Effector CD8-positive, alpha-beta T cell (primary cell): ENCODE measurements at places on chromosomes 6 and 20.

GRCh38 chr6:46011188-46012085 is 4.2 kb downstream of the CLIC5 start:
- no peak for DNase-seq

GRCh38 chr20:63648895-63649589 is 4.2 kb downstream of the STMN3 start:
- no peak for DNase-seq

- DNase-seq: no peak
Observed at GRCh38 chr20:1150968-1151367, 32.6 kb downstream of the PSMF1 start.

DNA sequence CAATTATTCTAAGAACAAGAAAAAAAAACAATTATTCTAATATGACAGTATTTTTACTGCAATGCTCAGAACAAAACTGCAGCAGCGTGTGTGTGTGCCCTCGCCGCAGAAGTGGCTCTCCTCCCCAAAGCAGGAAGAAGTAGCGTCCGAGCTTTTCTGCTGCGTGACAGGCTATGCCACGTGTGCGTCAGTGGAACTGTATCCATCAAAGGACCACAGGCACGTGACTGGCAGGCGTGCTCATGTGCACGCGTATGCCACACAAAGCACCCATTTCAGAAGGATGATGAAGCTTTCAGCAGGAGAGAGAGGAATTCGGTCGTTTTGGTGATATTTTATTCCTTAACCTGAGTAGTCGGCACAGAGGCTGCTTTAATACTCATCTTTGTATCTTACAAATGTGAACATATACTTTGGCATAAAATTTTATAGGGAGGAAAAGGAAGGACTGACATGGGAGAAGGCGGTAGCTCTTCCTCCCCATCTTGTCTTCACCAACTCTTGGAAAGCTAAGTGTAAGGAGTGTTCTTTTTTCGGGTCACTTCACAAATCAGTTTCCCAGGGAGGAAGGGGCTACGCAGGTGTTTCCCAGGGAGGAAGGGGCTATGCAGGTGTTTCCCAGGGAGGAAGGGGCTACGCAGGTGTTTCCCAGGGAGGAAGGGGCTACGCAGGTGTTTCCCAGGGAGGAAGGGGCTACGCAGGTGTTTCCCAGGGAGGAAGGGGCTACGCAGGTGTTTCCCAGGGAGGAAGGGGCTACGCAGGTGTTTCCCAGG is 3.4 kb downstream of the TCFL5 start:
- no peak for DNase-seq

- DNase-seq: no peak
Observed at GRCh38 chr6:63615590-63615989, 20.0 kb upstream of the PHF3 start.

DNA sequence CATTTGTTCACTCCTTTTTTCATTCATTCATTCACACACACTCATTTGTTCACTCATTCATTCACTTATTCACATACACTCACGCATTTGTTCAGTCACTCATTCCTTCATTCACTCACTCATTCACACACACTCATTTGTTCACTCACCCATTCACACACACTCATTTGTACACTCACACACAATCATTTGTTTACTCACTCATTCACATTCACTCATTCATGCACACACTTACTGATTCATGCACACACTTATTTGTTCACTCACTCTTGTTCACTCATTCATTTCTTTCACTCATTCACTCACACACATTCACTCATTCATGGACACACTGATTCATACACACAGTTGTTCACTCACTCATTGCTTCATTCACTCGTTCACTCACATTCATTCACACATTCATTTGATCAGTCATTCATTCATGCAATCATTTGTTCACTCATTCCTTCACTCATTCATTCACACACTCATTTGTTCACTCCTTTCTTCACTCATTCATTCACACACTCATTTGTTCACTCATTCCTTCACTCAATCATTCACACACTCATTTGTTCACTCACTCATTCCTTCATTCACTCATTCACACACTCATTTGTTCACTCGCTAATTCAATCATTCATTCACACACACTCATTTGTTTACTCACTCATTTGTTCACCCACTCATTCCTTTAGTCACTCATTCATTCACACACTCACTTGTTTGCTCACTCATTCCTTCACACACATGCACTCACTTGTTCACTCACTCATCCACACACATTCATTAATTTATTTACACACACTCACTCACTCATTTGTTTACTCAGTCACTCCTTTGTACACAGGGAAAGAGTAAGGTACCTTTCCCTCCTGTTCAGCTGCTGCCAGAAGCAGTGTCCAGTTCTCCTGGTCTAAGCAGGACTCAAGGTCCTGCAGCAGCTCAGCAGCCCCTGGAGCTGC is 50.7 kb upstream of the BHLHE23 start:
- no peak for DNase-seq

GRCh38 chr6:152605342-152605741 is 31.8 kb downstream of the SYNE1 start:
- DNase-seq: no peak

- no peak for DNase-seq
Observed at GRCh38 chr6:17385660-17386059, 7.7 kb upstream of the CAP2 start.

- no peak for DNase-seq
Observed at GRCh38 chr6:98830146-98830545, 4.2 kb upstream of the POU3F2 start.

DNA sequence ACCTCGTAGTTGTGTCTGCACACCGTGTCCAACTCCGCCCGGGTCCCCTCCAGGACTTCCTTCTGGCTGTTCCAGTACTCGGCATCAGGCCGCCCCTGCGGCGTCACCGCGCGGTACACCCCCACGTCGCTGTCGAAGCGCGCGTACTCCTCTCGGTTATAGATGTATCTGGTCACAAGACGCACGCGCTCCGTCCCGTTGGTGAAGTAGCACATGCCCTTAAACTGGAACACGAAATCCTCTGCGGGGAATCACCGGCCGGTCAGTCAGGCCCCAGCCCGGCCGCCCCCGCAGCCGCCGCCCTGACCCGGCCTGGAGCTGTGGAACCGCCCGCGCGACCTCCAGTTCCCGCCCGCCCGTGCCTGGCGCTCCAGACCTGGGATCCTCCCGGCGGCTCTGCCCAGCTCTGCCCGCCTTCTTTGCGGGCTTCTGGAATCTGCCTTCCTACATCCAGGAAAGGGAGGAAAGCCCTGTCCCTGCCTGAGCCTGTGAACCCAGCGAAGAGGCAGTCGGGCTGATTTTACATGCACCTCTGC is 1.6 kb downstream of the HLA-DQB1 start:
- peak; percentile 12 for DNase-seq

GRCh38 chr6:12709556-12710232 is 6.9 kb upstream of the PHACTR1 start:
- no peak for DNase-seq

- no peak for DNase-seq
Observed at GRCh38 chr20:20395087-20395486, 27.2 kb downstream of the INSM1 start.

- DNase-seq: no peak
Observed at GRCh38 chr6:138089325-138089724, 17.9 kb downstream of the PERP start.

DNA sequence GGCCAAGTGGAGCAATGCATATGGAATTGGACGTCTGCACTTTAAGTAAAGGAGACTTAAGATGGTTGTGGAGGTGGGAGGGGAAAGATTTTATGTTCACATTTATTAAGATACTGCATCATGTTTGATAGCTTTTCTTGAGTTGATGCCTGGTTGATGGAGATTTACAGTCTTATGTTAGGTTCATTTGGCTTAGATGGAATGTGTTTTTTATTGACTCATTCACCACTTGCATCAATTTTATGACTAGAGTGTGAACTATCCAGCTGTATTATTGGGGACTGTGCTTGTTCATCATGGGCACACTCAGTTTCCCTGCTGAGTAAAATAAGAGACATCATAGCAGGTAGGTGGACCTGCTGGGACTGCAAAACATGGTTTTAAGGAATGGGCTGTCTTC is 91.2 kb upstream of the SCP2D1 start:
- no peak for DNase-seq

DNA sequence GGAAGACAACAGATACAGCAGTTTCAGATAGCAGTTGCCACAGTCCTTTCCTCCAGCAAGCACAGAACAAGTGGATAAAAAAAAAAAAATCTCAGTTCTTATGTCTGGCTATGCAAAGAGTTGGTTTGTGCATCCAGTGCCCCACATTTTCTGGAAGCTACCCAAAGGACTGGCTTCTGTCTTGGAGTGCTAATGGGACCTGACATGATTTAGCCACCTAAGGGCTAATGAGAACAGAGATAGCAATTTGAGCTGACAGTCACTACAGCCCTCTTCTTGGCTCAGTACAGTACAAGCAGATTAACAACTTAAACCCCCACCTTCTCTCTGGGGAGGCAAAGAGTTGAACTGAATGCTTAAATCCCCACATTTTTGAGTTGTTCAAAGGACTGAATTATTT is 976.8 kb downstream of the TBC1D32 start:
- no peak for DNase-seq

- no peak for DNase-seq
Observed at GRCh38 chr20:54665812-54666211, 190.4 kb downstream of the DOK5 start.

DNA sequence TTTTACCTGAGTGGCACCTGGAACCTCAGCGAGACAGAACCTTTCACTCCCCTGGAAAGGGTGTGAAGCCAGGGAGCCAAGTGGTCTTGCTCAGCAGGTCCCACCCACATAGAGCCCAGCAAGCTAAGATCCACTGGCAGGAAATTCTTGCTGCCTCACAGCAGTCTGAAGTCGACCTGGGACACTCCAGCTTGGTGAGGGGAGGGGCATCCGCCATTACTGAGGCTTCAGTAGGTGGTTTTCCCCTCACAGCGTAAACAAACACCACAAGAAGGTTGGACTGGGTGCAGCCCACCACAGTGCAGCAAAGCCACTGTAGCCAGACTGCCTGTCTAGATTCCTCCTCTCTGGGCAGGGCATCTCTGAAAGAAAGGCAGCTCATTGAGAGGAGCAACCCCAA is 134.7 kb upstream of the RSPO3 start:
- DNase-seq: no peak

DNA sequence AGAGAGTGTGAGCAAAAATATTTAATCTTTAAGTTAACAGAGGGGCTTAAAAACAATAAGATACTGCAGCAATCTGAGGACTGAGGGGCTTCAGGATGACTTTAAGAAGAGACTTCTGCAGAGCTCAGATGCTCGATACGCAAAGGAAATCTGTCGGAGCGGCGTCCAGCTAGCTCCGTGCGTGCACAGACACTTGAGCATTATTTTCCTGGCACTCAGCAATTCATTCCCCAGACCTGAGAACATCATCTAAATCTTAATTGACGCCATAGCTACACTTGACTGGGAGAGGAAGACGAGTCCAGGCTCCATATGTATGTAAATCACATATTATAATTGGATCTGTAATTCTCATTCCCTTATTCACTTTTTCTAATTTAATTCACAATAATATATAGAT is 228.2 kb downstream of the SOD2 start:
- DNase-seq: no peak

GRCh38 chr6:64330694-64331307 is 695.2 kb downstream of the PHF3 start:
- no peak for DNase-seq

GRCh38 chr20:52649727-52650126 is 322.4 kb upstream of the TSHZ2 start:
- no peak for DNase-seq
